ENCODE measurements at places on chromosomes 7 and 10. TPM values are rescaled to one million over a fixed set of nuclear protein-coding genes. Genes with fewer than 3 reads are reported as not detected.

The GPNMB gene
- total RNA-seq = 234 TPM

DNA sequence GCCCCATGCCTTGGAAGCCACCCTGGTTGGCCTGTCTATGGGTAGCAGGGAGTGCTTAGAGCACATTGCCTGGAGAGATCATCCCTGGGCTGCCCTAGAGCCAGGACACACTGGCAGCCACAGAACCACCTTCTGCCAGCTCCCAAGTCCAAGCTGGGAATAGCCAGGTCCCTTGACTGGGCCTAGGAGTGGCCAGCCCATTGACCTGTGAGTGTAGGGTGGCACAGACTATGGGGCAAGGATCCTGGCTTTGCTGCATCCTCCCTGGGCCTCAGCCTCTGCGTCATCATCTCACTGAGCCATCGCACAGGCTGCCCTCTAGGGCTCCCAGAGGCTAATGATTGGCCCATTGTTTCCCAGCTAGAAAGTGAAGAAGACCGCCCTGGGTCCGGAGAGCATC, 7.0 kb downstream of the AQP1 start:
- peak; percentile 58 for DNase-seq

DNA sequence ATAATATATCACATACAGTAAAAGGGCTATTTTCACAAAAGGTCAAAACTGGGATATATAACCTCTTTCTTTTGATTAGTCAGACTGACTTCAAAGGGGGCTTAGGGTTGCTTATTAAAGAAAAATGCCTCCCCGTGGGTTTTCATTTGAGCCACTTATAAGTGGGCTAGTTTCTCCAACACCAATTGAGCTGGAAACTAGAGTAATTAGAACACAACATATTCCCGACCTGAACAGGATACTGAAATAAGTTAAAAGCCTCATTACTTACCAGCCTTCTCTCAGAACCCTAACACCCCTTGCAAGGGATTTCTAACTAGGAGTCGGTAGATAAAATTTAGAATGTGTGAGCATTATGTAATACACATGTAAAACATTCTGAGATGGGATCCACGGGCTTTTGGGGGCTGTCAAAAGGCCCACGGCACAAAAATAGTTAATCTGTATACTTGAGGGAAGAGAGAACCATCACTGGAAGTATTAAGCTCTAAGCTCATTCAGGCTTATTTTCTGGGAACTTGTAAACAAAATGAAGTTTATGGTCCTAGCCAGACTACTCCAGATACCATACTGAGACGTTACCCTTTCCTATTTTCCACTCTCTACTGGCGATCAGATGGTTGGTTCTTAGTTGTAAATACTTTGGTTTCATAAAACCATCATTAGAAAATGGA, 29.3 kb upstream of the KMT2E start:
- no peak for DNase-seq

DNA sequence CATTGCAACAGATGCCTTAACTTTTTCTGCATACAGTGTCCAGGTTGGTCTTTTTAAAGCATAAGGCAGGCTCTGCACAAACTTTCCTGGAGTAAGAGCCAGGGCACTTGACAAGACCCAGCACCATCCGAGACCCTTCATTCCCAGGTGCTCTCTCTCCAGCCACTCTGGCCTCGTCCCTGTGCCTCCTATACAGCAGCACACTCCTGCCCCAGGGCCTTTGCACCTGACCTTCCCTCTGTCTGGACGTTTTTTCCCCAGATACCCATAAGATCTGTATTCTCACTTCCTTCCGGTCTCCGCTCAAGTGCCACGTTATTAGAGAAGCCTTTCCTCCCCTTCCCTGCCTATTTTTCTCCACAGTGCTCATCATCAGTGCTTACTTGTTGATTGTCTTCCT, 25.6 kb downstream of the PYROXD2 start:
- DNase-seq = no peak

DNA sequence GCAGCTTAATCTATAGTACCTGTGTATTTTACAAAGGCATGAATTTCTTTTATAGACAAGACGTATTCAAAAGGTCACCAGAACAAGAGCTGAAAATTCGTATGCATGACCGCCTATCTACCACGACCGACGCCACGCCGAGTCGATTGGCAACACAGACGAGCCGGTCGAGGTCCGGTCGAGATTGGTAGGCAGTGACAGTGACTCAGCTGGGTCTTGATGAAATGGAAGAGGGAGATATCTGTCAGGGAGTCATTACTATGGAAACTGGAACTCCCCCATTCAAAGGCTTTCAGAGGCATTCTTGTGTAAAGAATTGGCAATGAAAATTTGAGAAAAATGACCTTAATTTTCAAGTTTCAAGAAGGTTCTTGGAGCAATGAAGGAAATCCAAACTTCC, 2.1 kb downstream of the ATP5MK start:
- DNase-seq = no peak

DNA sequence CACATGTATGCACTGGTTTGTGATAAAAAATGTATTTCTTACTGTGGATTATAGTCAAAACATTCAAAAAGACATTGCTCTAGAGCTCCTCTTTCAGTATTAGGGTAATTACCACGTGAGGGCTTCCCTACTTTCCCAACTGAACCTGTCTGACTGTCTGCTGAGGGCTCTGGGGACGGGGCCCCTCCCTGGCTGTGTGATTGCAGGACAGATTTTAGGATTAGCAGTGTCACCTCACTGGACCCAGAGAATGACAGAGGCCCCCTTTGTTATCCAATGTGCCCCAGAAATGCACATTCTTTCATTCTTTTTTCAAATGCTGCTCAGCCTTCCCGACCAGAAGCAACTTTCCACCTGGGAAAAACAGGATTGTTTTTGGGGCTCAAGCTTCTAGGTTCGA, 43.6 kb upstream of the MXI1 start:
- DNase-seq = no peak

- no peak for DNase-seq
These were observed 116.7 kb downstream of the SEMA3E start for GRCh38 chr7:83532219-83532618.

Data from Right ventricle myocardium inferior (tissue), 1 donor.